ENCODE measurements at places on chromosomes 7 and 10.

GRCh38 chr7:134612197-134612596 is 34.5 kb upstream of the BPGM start:
- no peak for DNase-seq

GRCh38 chr10:70379581-70380176 is 2.7 kb downstream of the LRRC20 start:
- DNase-seq: no peak

- DNase-seq: no peak
Measured at GRCh38 chr10:34655286-34656170, 159.6 kb downstream of the PARD3 start.

GRCh38 chr7:69598487-69599285 is 411 bp downstream of the AUTS2 start:
- DNase-seq: peak; percentile 6

GRCh38 chr7:82384779-82385178 is 58.8 kb downstream of the CACNA2D1 start:
- DNase-seq: no peak

- no peak for DNase-seq
Measured at GRCh38 chr7:157670490-157671357, 333.9 kb downstream of the DNAJB6 start.
